HFFc6 (cell line): ENCODE measurements at places on chromosomes 7 and 10.
A peak's percentile ranks its signal among the peaks of the same experiment; 100 is the strongest.

GRCh38 chr10:130543794-130544193 is 407.6 kb downstream of the GLRX3 start:
- DNase-seq, result no peak

GRCh38 chr10:43888586-43888985 is 239.9 kb upstream of the ZNF32 start:
- DNase-seq, result peak; percentile 80

DNA sequence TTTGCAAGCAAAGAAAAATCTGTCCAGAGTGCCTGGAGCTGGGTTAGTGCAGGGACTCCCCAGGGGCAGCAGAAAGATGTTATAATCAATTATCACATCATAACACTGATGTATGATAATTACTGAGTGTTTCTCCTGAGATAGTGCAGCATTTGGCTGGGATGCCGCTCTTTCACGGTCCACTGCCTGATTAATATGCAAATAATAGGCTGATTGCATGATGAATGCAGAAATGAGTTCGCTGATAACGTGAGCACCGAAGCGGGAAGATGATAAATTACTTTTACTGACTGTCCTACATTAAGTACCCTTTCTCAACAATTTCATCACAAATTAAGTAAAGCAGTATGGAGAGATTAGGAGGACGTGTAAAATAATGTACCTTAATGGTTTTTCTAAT is 71.4 kb upstream of the SH2B2 start:
- DNase-seq, result no peak

DNA sequence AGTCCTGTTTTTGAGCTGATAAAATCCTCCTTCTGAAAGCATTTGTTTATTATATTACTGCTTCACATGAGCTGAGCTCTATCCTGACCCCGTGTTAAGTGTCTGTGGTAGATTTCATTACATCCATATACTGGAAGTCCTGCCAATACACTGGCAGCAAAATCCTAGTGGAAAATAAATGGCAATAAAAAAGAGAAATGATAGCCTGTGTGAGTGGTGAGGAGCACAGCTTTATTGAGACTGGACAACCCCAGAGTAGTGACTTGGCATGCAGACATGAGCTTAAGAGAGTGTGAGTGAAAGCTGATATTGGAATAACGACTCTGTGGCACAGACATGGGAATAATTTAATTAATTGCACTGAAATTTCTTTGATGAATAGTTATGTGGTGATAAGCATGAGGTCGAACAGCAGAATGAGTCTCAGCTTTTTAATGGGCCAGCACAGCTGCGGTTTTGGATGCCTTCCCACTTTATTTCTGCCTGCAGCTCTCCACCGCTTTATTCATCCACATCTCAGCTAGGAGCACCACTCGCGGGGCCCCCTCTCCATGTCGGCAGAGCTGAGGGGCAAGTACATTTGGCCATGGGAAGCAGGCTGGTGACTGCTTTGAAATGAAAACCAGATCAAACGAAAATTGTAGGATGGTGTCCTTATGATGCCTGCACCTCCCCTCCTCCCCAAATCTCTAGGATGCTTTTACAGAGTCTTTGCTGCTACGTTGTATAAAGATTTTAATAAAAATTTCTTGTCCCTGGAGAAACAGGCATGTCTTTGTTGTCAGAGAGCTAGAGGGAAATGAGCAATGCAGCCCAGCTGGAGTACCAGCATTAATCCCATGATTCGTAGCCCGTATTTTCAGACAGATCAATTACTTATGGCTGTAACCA is 494.3 kb downstream of the AUTS2 start:
- DNase-seq, result no peak

- peak; percentile 21 for DNase-seq
Measured at GRCh38 chr7:17009007-17009719, 127.4 kb upstream of the AGR3 start.

GRCh38 chr7:81330108-81330507 is 411.3 kb upstream of the SEMA3C start:
- DNase-seq, result no peak

DNA sequence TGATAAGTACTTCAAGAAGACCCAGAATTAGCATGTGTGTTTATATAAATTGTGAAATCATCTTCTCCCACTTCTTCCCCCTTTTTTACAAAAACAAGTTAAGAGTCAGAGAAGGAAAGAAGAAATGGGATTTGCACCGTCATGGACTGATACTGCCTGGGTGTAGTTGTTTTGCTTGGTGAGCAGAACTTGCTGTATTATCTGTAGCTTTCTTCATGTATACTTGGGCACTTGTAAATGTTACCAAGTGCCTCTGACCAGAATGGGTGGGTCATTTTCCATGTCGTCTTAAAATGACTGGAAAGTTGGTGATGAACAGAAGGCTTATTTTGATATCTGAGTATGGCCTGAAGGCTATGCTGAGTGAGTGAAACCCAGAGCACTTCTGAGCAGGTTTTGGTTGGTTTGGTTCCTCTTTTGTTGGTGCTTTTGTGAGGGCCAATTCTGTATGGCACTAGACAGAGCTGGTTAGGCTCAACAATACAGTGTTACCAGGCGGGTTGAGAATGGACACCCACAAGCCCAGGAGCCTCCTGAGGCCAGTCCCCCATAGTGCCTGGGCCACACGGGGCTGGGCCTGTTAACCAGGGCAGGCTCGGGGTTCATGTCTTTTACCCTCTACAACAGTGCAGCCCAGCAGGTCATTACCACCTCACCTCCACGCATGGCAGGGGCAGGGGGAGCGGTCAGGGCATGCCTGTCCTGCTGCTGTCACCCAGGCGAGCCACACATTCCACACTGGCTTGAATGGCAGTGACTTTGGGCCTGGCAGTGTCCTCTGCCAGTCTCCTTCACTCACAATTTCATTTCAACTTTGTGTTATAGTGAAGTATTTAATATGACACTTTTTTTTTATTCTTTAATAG is 115.1 kb downstream of the CCNY start:
- DNase-seq, result no peak

DNA sequence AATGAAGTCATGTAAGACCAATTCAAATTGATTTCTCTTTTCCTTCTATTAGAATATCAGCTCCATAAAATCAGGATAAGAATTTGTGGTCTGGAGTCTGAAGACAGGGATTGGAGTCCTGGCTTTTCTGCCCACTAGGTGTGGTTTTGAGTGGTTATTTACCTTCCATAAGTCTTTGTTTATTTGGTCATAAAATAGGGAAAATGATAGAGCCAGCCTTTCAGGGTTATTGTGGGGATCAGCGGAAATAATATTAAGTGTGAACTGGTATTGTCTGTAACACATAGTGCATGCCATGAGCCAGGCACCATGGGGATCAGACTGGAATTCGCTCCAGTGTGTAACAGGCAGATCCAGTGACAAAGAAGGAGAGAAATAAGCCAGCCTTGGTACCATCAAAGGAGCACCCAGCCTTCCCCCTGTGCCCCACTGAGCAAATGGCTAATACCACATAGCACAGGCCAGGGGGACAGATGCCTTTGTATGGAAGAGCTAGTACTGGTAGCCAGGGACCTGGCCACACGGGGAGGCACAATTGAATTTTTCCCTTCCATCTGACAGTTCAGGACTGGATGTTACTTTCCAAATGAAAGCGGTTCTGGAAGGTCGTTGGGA is 509.7 kb upstream of the PODXL start:
- no peak for DNase-seq

DNA sequence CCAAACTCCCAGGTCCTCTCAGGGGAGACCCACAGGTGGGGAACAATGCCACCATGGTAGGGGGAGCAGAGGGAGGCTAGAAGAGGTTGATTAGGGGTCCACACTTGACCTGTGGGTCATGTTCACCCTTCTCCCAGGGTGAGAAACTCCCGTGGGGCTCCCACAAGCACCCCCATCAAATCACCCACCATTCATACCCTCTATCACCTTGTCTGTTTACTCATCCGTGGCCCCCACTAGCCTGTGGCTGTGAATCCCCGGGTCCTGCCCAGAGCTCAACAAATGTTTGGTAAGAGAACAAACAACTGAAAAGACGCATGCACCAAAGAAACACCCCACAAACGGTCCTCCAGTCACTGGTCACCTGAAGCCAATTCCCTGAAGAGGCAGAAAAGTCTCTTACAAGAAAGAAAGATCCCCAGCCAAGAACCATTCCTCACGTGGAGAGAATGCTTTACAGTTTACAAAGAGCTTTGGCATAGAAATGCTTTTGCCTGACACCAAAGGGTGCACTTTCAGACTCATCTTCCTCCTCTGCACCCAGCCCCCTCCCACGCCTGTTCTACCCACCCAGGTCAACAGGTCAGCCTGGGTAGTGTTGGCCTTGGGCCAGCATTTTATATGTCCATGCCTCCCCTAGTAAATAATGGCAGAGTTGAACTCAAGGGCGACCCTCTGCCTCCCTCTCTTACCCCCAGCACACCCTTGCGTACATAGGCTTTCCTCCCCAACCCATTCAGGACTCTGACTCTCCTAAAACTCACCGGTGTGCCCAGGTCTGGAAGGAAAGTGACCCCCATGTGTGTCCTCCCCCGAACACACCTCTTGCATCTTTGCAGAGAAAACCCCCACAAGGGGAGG is 1.9 kb downstream of the ZCCHC24 start:
- DNase-seq, result no peak

- no peak for DNase-seq
Measured at GRCh38 chr7:69599286-69599954, 1.1 kb downstream of the AUTS2 start.

DNA sequence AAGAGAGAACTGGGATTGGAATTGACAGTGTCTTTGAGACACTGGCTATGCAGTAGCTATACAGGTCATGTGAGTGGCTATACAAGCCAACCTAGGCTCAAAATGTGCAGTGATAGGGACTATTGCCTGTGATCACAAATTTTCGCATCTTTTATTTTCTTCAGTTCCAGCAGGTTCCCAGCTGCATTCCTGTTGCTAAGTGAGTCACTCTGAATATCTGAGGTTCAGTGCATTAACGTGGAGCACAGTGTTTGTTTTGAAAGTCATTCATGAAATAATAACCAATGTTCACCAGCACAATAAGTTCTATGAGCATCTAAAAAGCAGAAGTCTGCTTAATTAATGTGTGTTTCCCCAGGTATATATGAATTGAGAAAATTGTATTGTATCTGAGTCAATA is 1236.0 kb upstream of the CELF2 start:
- no peak for DNase-seq

DNA sequence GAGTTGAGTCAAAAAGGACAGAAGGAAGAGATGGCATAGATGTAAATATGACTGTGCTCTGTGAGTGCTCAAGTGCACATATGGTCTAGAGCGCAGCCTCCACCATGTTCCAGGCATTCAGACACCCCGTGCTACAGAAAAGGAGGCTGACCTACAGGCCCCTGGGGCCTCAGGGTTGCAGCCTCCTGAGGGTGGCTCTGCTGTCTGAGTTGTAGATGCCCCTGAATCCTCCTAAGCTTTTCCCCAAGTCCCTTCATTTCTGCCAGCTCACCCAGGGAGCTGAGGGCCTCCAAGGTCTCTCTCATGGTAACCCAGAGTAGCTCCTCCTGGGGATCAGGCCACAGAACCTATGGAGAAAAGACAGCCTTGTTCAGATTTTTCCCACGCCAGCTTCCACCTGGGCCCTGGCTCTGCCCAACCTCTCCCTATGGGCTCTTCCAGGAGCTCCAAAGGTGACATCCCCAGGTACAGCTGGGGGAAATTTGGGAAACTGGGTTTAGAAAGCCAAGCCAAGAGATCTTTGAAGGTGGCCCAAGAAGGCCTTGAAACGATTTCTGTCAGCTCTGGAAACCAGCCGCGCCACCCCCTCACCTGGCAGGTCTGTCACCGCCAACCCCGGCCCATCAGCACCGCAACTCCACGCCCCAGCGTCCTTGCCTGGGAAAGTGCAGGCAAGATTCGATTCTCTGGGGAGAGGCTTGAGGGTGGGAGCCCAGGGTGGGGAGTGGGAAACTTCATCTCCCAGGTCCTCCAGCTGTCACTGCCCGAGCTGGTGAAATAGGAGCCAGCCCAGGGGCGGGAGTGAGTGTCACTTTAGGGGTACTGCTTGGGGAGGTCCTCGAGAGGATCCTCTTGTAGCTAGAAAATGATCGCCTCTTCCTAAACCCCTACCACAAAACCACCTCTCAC is 2.4 kb downstream of the ZNF467 start:
- no peak for DNase-seq

DNA sequence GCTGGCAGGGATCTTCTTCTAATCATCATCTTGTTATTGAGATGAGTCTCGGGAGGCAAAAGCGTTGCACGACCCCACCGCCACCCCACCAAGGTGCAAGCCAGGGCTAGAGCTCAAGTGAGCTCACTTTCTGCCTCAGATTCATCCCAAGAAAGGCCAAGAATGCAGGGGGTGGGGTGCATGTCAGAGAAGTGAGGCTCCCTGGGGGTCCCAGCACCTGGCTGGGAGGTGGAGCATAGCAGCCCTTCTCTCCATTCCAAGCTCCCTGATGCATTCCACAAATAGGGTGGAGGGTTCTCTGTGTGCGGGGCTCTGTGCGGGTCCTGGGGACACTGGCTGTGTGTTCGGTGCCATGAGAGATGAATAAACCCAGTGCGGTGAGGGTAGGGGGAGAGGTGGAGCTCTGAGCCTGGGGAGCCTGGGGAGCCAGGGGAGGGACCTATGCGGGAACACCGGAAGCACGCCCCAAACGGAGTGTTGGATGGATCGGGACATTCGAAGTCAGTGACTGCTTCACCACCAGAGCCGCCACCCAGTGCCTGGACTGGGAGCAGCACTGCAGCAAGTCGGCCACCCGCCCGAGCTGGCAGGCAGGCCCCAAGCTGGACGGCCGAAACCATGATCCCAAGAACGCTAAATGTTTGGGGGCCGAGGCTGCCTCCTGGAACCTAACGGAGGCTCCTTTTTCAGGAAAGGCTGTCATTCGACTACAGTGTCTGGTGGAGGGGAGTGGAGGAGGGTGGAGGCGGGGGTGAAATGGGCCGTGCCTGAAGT is 17.9 kb upstream of the HMX3 start:
- no peak for DNase-seq

GRCh38 chr7:13111230-13111629 is 423.8 kb downstream of the ARL4A start:
- no peak for DNase-seq

DNA sequence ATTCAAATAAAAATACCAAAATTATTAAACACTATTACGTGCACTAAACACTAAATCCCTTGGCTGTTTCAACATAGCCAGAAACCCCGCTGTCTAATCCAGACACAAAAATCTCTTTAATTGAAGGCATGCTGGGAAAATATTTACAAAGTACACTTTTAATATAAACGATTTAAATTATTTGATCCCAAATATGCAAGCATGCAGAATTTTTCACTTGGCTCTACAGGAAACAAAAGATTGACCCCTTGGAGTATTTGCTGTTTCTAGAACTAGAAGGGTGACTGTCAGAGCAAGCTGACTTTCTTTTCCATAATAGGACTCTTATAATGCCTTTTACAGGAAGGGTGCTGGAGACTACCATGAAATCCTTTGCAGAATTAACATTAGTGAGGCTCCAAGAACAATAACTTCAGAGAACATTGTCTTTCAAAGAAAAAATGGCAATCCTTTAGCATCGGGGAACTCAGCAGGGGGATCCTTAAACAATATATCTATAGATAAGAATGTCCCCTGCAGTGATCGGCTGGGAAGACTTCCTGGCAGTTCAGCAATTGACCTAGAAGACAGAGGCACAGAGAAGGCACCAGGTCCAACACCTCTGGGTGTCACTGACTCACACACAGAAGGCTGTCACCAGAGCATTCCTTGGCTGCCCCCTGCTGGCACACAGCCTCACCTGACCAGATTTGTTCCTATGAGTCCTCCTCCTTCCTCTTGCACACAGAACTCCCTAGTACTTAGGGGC is 55.8 kb upstream of the MRLN start:
- DNase-seq, result peak; percentile 57
